ELF-1 (cell line): ENCODE measurements at places on chromosomes 3 and 15.

GRCh38 chr3:101362406-101362805 is 42.0 kb upstream of the IMPG2 start:
- DNase-seq, result no peak

GRCh38 chr3:47588053-47588452 is 9.4 kb upstream of the CSPG5 start:
- DNase-seq, result no peak

DNA sequence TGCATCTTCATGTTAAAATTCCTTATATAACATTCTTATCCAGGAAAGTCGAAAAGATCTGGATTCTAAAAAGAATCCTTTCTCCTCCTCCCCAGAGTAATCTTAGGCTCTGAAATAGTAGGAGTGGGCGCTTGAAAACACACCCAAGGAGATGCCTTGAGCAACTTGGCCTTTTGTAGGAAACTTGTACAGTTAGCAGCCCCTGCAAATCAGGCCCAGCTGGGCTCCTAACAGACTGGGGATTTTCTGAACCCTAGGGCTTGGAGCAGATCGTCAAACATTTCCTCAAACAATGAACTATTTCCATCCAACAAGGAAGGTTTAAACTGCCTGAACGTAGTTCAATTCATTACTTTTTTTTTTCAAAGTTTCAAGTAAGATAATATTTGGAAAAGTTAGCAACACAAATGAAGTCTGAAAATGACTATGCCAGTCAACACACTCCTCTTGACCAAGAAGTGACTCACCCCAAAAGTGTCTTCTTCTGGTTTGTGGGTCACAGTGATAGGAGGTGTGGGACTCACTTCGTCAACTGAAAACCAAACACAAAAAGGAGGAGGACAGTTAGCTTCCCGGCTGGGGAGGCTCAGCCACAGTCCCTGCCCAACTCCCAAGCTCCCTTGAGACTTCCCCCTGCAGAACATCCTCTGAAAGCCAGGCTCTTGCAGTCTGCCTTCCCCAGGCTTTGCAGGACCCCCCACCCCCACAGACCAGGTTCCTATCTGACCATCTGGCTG is 129.7 kb downstream of the NTRK3 start:
- DNase-seq, result no peak

GRCh38 chr15:96767703-96768434 is 437.4 kb downstream of the NR2F2 start:
- DNase-seq, result peak; percentile 86

DNA sequence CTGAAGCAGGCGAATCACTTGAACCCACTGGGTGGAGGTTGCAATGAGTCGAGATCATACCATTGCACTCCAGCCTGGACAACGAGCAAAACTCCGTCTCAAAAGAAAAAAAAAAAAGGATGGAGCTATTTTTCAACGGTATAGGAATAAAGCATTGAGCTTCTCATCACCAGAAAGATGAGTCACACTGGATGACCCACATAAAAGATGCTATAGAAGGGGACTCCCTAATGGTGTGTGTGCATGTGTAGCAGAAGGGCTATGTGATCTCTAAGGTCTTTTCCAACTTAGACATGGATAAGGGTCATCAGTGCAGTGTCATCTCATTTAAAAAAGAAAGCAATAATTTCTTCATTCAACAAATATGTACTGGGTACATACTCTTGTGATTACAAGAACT is 476.0 kb downstream of the MFSD1 start:
- DNase-seq, result no peak

GRCh38 chr3:132543011-132543739 is 53.9 kb upstream of the ACKR4 start:
- DNase-seq, result no peak

GRCh38 chr15:100930306-100930848 is 11.2 kb downstream of the LRRK1 start:
- no peak for DNase-seq

DNA sequence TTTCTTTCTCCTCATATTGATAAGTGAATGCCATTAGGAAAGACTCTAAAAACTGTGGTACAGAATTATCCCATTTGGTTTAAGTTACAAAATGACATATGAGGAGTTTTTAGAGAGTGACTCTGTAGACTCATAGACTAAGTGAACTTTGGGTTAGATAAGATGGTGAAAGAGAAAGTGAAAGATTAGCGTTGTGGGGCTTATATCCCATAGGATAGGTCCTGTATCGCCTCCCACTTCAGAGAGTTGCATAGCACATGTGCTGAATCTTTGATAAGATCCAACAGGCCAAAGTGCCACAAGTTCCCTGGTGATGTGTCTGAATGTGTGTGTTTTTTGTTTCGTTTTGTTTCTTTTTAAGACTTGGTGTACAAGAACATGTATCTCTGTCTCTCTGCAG is 666.9 kb downstream of the MECOM start:
- DNase-seq, result no peak

- DNase-seq, result no peak
Observed at GRCh38 chr3:29226706-29227105, 54.2 kb upstream of the RBMS3 start.

DNA sequence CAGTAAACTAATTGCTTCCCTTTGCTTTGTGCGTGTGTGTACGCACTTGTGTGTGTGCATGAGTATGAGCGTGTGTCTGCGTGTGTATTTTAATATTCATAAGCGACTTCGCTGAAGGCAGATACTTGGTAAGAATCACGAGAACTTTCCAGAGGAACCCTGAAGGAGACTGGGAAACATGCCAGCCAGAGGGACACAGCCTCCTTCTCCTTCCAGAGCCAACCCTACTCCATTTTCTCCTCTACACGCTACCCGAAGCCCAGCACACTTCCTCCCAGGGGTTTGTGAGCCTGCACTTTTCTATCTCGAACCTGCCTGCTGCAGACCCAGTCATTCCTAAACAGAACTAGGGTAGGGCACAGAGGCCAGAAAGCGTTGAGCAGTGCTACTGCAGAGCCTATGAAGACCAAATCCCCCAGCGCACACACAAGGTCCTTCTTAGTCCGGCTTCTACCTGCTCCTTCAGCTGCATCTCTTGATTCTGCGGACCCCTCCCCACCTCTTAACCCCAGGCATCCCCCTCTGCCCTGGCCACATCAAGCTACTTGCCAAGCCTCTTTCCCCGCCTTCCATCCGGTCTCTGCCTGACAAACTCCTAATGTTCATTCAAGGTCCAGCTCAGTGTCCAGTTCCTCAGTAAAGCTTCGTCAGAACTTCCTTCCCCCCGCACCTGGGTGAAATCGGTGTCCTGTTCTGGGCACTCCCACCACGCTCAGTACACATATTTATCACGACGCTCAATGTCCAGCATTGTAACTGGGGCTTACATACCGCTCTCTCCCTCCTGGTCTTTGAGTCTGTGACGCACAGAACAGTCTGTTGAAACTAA is 191.8 kb downstream of the FAM43A start:
- no peak for DNase-seq

- DNase-seq, result no peak
Observed at GRCh38 chr15:36210426-36210825, 369.0 kb upstream of the CDIN1 start.

DNA sequence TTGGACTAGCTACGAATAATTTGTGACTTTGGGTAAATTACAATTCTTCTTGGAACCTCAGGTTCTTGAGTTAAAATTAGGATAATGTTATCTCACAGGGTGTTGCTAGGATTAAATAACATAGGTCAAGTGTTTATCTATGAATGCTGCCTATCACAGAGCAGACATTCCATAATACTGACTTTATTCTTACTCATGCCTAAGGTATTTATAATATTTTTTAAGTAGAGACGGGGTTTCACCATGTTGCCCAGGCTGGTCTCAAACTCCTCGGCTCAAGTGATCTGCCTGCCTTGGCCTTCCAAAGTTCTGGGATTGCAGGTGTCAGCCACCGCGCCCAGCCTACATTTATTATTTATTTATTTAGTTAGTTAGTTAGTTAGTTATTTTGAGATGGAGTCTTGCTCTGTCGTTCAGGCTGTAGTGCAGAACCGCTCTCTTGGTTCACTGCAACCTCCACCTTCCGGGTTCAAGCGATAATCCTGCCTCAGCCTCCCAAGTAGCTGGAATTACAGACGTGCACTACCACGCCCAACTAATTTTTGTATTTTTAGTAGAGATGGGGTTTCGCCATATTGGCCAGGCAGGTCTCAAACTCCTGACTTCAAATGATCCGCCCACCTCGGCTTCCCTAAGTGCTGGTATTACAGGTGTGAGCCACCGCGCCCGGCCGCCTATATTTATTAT is 741 bp upstream of the ZNF106 start:
- no peak for DNase-seq

DNA sequence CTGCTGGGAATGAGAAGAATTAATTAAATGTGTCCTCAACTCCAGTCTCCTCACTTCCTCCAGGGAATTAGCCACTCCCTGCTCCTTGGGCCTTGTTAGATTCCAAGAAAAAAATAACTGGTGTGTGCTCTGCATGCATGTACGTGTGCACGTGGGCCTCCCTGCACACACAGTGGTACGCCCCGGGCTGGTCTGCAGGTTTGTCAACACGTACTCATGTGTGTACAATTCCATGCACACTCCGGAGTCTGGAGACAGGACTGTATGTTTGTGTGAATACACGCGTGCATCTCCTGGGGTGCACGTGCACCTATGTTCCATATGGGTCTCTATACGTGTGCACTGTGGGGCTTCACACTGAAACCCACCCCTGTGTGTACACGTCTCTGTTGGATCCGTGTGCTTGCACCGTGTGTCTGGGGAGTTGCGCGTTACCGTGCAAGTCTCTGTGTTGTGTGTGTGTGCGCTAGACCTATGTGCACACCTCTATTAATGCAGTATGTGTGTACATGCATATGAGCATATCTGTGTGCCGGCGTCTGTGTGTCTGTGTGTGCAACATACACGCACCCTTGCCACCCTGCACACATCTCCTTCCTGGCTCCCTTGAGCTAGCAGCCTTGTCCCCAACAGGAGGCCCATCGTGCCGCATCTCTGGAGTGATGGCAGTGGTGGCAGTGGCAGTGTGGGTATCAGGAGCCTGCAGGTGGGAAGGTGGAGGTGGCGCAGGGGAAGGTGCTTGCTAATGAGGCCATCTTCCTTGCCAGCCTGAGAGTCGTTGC is 210.1 kb downstream of the TBC1D2B start:
- DNase-seq, result no peak

- DNase-seq, result no peak
Observed at GRCh38 chr15:60191016-60191415, 186.9 kb downstream of the FOXB1 start.

DNA sequence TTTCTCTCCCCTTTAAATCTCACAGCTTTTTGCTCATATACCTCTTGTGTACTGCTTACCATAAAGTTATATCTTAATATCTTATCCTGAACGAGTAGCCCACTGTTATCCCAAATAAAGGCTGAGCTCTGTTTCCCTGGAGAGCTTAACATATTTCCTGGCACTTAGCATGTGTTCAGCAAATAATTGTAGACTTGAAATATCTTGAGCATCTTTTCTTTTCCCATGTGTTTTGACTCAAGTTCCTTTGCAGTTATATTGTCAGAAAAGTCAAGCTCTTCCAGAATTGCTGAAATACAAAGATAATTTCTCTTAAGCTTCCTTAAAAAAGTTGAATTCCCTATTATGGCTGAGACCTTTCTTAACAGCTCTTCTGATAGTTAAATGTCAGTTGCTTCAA is 150.5 kb downstream of the LPP start:
- DNase-seq, result no peak

DNA sequence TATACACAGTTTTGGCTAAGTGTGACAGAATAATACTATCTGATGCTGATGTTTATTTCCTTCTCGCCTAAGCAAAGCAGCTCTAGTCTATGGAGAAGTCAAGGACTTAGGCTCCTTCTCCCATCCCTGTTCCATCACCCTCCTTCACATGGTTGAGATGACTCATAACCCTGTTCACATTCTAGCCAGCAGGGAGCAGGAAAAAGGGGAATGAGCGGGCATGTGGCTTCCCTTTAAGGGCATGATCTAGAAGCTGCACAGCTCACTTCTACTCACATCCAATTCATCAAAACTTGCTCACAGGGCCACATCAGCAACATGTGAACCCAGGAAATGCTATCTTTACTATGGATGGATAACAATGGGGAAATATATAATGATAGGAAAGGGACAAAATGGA is 40.9 kb downstream of the CBLB start:
- peak; percentile 40 for DNase-seq
